T-helper 17 cell (primary cell): ENCODE measurements at places on chromosomes 4 and X.

DNA sequence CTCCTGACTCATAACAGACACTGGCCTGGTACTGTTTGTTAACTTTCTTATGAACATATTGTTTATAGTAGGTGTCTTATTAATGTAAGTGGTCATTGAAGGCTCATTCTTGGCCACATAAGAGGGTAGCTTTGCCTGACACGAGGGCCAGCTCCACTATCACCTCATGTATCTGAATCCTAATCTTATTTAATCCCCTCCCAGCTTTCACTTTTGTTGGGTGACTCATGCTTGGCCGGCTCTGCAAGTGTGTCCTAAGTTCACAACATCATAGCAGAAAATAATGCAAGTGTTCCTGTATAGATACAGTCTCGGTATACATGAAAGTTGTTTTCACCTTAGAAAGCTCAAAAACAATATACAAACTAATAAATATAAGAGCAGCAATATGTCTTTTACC is 283.8 kb downstream of the IQCM start:
- no peak for DNase-seq
- no peak overlapping the region for H3K27ac ChIP-seq
- no peaks in the 10 kb centered on the region for H3K36me3 ChIP-seq
- H3K4me1 ChIP-seq, result no peaks in the 10 kb centered on the region
- H3K27me3 ChIP-seq, result no peaks in the 10 kb centered on the region
- H3K4me3 ChIP-seq, result no peak overlapping the region

- no peak for DNase-seq
- no peaks in the 10 kb centered on the region for H3K4me1 ChIP-seq
- peaks cover 3% of the 10 kb centered on the region for H3K36me3 ChIP-seq
- no peak overlapping the region for H3K4me3 ChIP-seq
- H3K27ac ChIP-seq, result no peak overlapping the region
Observed at GRCh38 chr4:57093845-57094831, 16.0 kb downstream of the IGFBP7 start.

DNA sequence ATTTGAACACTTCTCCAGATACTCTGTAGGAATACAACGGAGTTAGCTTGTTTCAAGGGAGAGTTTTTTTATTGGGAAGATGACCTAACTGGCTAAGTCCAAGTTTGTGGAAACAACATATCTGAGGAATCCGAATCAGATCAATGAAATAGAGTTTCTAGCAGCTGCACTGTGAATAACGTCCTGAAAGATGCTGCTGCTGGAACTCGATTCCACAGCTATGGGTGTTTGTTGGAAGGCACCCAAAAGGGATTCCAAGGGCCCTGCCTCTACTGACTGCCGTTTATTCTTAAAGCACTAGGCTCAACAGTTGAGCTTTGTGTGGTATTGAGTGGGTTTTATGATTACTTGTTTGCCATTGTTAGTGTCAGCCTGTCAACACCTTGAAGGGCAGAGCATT is 6.6 kb upstream of the GBA3 start:
- H3K27ac ChIP-seq, result no peak overlapping the region
- no peak overlapping the region for H3K4me3 ChIP-seq
- no peaks in the 10 kb centered on the region for H3K4me1 ChIP-seq
- DNase-seq, result no peak
- no peaks in the 10 kb centered on the region for H3K27me3 ChIP-seq

GRCh38 chrX:13599491-13599890 is 30.1 kb downstream of the EGFL6 start:
- DNase-seq, result no peak
- H3K27ac ChIP-seq, result no peak overlapping the region
- H3K4me1 ChIP-seq, result no peaks in the 10 kb centered on the region
- no peak overlapping the region for H3K4me3 ChIP-seq
- no peaks in the 10 kb centered on the region for H3K27me3 ChIP-seq

DNA sequence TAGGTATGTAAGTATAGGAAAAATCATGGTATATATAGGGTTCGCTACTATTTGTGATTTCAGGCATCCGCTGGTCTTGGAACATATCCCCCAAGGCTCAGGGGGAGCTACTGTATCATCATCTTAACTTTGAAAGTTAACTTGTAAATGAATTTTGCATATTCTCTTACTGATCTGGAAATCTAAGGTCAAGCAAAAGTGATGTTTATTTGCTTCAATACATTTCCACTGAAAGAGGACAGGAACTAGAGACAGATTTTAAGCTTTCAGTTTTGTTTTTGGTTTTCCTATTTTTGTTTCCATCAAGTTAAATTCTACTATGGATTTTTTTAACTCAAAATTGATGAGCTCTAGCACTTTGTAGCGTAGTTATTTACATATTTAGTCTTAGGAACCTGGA is 56.2 kb downstream of the NAF1 start:
- H3K27me3 ChIP-seq, result no peaks in the 10 kb centered on the region
- H3K27ac ChIP-seq, result peak overlapping the region; percentile 63
- DNase-seq, result no peak
- no peaks in the 10 kb centered on the region for H3K36me3 ChIP-seq
- peaks cover 7% of the 10 kb centered on the region for H3K4me1 ChIP-seq

- no peak overlapping the region for H3K27ac ChIP-seq
- no peak for DNase-seq
- H3K27me3 ChIP-seq, result peaks cover 27% of the 10 kb centered on the region
- peaks cover 3% of the 10 kb centered on the region for H3K36me3 ChIP-seq
Observed at GRCh38 chr4:101782546-101782945, 8.0 kb upstream of the BANK1 start.

GRCh38 chr4:188649635-188650034 is 510.4 kb downstream of the TRIML1 start:
- H3K4me1 ChIP-seq, result no peaks in the 10 kb centered on the region
- no peak overlapping the region for H3K4me3 ChIP-seq
- no peak for DNase-seq
- H3K36me3 ChIP-seq, result no peaks in the 10 kb centered on the region
- no peaks in the 10 kb centered on the region for H3K27me3 ChIP-seq
- no peak overlapping the region for H3K27ac ChIP-seq

DNA sequence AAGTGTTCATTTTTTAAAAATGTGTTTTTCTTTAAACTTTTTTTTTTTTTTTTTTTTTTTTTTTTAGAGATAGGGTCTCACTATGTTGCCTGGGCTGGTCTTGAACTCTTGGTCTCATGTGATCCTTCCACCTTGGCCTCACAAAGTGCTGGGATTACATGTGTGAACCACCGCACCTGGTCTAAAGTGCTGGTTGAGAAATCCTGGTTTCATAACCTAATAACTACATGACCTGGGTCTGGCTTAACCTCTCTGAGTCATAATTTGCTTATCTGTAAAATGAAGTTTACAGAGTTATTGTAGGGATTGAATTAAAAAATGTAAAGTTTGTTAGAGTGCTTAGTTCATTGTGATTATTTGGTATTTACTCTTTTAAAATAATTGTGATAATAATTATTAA is 5.2 kb downstream of the HSD17B13 start:
- no peaks in the 10 kb centered on the region for H3K4me1 ChIP-seq
- no peaks in the 10 kb centered on the region for H3K36me3 ChIP-seq
- no peak for DNase-seq
- H3K27me3 ChIP-seq, result no peaks in the 10 kb centered on the region

- H3K4me1 ChIP-seq, result peaks cover 7% of the 10 kb centered on the region
- no peaks in the 10 kb centered on the region for H3K27me3 ChIP-seq
- no peak overlapping the region for H3K4me3 ChIP-seq
- no peak overlapping the region for H3K27ac ChIP-seq
- no peaks in the 10 kb centered on the region for H3K36me3 ChIP-seq
- DNase-seq, result no peak
Observed at GRCh38 chrX:118872102-118872566, 48.5 kb downstream of the ZCCHC12 start.

DNA sequence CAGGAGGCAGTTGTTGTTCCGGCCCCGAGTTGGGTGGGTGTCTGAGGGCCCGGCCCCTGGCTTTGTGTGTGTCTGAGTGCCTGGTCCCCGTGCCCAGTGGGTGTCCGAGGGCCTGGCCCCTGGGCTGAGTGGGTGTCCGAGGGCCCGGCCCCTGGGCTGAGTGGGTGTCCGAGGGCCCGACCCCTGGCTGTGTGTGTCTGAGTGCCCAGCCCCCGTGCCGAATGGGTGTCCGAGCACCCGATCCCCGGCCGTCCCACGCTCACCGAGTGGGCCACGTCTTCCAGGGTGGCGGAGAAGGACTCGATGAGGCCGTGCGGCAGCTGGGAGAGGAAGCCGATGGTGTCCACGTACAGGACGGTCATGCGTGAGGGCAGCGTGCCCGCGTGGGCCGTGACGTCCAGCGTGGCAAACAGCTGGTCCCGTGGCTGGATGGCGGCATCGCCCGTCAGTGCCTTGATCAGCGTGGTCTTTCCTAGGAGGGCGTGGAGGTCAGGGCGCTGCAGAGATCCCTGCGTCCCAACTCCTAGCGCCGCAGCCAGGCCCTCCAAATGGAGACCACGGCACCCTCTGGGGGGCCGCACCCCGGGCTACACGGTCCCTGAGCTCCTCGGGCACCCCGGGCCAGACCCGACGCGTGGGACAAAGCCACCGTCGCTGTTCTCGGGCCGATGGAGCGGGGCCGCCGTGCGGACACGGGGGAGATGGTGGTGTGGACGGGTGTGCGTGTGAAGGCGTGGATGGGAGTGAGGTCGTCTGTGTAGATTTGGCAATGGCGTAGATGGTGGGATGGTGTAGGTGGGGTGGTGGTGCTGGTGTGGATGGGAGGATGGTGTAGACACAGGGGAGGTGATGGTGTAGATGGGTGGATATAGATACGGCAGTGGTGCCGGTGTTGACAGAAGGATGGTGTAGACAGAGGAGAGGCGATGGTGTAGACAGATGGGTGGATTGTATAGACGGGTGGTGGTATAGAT is 7.2 kb downstream of the GTPBP6 start:
- DNase-seq, result no peak
- H3K4me3 ChIP-seq, result no peak overlapping the region
- peaks cover 8% of the 10 kb centered on the region for H3K36me3 ChIP-seq
- peaks cover 6% of the 10 kb centered on the region for H3K4me1 ChIP-seq
- H3K27ac ChIP-seq, result peak overlapping the region; percentile 12

GRCh38 chr4:112604589-112604988 is 32.1 kb downstream of the ZGRF1 start:
- DNase-seq, result no peak
- H3K4me3 ChIP-seq, result no peak overlapping the region
- H3K4me1 ChIP-seq, result no peaks in the 10 kb centered on the region
- no peak overlapping the region for H3K27ac ChIP-seq

DNA sequence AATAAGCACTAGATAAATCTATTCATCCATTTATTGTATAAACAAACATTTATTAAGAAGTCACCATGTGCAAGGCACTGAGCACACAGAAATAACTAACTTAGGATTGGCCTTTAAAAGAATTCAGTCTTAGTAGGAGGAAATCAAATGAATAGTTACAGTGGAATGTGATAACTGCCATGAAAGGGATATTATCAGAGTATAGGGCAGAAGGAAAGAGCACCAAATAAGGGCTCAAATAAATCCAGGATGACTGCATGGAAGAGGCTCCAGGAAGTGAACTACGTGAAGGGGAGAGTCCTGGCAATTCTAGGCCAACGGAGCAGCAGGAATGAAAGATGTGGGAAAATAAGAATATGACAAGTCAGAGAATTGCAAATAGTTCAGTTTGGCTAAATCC is 406.0 kb downstream of the INPP4B start:
- DNase-seq, result no peak
- H3K27me3 ChIP-seq, result no peaks in the 10 kb centered on the region
- H3K36me3 ChIP-seq, result peaks cover 3% of the 10 kb centered on the region
- no peaks in the 10 kb centered on the region for H3K4me1 ChIP-seq
- H3K27ac ChIP-seq, result no peak overlapping the region
- H3K4me3 ChIP-seq, result no peak overlapping the region

DNA sequence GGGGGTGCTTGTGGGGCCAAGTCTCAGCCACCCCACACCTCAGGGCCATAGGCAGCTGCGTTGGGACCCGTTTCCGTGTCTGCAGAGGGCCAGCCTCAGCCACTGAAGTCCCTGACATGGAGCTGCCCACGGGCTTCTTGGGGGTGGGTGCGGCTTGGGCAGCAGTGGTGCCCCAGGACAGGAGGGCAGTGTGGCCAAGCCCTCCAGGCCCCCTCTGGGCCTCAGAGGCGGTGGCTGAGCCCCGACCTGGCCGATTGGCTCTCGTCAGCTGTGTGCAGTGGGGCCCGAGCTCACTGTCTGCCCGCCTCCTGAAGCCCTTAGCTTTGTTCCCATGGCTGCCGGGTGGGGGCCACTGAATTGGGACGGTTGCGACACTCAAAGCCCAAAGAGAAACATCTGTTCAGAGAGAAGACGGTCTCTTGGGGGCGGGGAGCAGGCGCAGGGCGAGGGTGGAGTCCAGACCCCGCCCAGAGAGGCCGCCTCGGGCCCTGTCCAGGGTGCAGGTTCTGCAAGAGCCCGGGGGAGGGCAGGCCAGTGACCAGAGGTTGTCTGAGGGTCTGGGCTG is 9.1 kb downstream of the FGFR3 start:
- no peak overlapping the region for H3K27ac ChIP-seq
- H3K4me1 ChIP-seq, result no peaks in the 10 kb centered on the region
- H3K36me3 ChIP-seq, result no peaks in the 10 kb centered on the region
- no peak overlapping the region for H3K4me3 ChIP-seq

DNA sequence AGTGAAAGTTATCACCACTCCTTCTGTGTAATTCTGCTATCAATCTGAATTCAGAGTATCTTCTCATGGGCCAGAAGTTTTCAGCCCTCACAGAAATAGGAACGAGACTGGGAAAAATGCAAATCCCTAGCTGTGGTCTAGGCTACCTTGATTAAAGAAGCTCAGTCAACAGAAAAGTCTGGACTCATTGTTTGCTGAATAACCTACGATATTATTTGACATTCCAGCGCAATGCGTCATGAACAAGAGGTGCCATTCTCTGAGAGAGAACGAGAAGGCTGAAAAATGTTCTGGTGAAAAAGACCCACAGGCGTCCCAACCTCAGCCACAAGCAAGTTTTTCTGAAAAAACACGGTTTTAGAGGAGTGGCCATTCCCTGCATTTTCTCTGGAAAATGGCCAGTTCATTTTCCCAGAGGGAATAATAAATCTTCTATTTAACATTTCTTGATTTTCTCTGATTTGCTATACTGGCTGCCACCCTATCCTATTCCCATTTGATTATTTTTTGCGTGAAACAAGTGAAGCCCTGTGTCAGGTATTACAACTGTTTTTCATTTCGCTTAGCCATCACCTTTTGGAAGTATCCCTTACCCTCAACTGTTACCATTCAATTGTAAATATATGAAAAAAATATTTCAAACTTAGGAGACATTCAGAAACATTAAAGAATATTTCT is 1117.6 kb upstream of the PRKX start:
- H3K27me3 ChIP-seq, result no peaks in the 10 kb centered on the region
- no peaks in the 10 kb centered on the region for H3K4me1 ChIP-seq
- no peak for DNase-seq
- no peak overlapping the region for H3K27ac ChIP-seq
- no peaks in the 10 kb centered on the region for H3K36me3 ChIP-seq
- no peak overlapping the region for H3K4me3 ChIP-seq

- peaks cover 42% of the 10 kb centered on the region for H3K27me3 ChIP-seq
- no peaks in the 10 kb centered on the region for H3K4me1 ChIP-seq
- no peaks in the 10 kb centered on the region for H3K36me3 ChIP-seq
- no peak overlapping the region for H3K27ac ChIP-seq
Observed at GRCh38 chr4:145976680-145977079, 38.1 kb upstream of the ZNF827 start.

GRCh38 chr4:7985891-7986441 is 46.3 kb upstream of the AFAP1 start:
- no peaks in the 10 kb centered on the region for H3K36me3 ChIP-seq
- peaks cover 4% of the 10 kb centered on the region for H3K4me1 ChIP-seq
- peak overlapping the region; percentile 70 for H3K4me3 ChIP-seq
- no peak for DNase-seq
- H3K27ac ChIP-seq, result no peak overlapping the region

- H3K4me1 ChIP-seq, result no peaks in the 10 kb centered on the region
- H3K36me3 ChIP-seq, result no peaks in the 10 kb centered on the region
- no peaks in the 10 kb centered on the region for H3K27me3 ChIP-seq
- H3K27ac ChIP-seq, result no peak overlapping the region
- no peak overlapping the region for H3K4me3 ChIP-seq
- no peak for DNase-seq
Observed at GRCh38 chrX:148960060-148960459, 459.6 kb downstream of the AFF2 start.
